CD4-positive, alpha-beta memory T cell (primary cell): ENCODE measurements at places on chromosomes 5 and 9. TPM values are rescaled to one million over a fixed set of nuclear protein-coding genes. Genes with fewer than 3 reads are reported as not detected.

The FBXO38 gene
- polyA plus RNA-seq, result 7.6 TPM

The PCBD2 gene
- polyA plus RNA-seq, result 11.6 TPM

The PELO gene
- polyA plus RNA-seq, result 5.7 TPM

The LCN15 gene
- polyA plus RNA-seq, result not detected

The COL23A1 gene
- polyA plus RNA-seq, result not detected

The PCDHB12 gene
- not detected for polyA plus RNA-seq

The BRD3 gene
- polyA plus RNA-seq, result 20.2 TPM

The ZFP2 gene
- polyA plus RNA-seq, result 0.42 TPM

The GABRA1 gene
- polyA plus RNA-seq, result not detected

The LCN9 gene
- not detected for polyA plus RNA-seq

The PCDHA9 gene
- not detected for polyA plus RNA-seq

The FOXD4L6 gene
- polyA plus RNA-seq, result not detected

The ZNF618 gene
- not detected for polyA plus RNA-seq

The PURA gene
- polyA plus RNA-seq, result 2.5 TPM

The ABO gene
- polyA plus RNA-seq, result 1.2 TPM

The PRDM9 gene
- not detected for polyA plus RNA-seq

The AQP7 gene
- polyA plus RNA-seq, result not detected

The PLPP7 gene
- not detected for polyA plus RNA-seq

The TTC16 gene
- 0.09 TPM for polyA plus RNA-seq

The RANBP3L gene
- not detected for polyA plus RNA-seq

The LRRC19 gene
- 0.05 TPM for polyA plus RNA-seq

The CDKN2A gene
- 5.4 TPM for polyA plus RNA-seq

The DDX4 gene
- polyA plus RNA-seq, result not detected

The PCDHB8 gene
- polyA plus RNA-seq, result not detected

The GLRA1 gene
- polyA plus RNA-seq, result not detected

The STC2 gene
- not detected for polyA plus RNA-seq

The NRG2 gene
- 0.15 TPM for polyA plus RNA-seq

The NTNG2 gene
- 1.4 TPM for polyA plus RNA-seq
